ENCODE measurements at places on chromosomes 1 and 21.

GRCh38 chr1:155940993-155941844 lies at the start of gene RXFP4:
Gene RXFP4, plus strand, starts transcription at chr1:155941638. Its CDS starts 72 bp downstream, at chr1:155941710.
- DNase-seq = no peak
- no peaks in the 10 kb centered on the region for H3K36me3 ChIP-seq

- DNase-seq = no peak
- H3K27ac ChIP-seq = peak overlapping the region; percentile 83
- H3K4me1 ChIP-seq = no peaks in the 10 kb centered on the region
- no peaks in the 10 kb centered on the region for H3K27me3 ChIP-seq
Measured at GRCh38 chr1:66535061-66535460, 1.1 kb downstream of the SGIP1 start.

- no peaks in the 10 kb centered on the region for H3K4me1 ChIP-seq
- H3K27ac ChIP-seq = no peak overlapping the region
- H3K4me3 ChIP-seq = no peak overlapping the region
- no peak for DNase-seq
- H3K36me3 ChIP-seq = no peaks in the 10 kb centered on the region
Measured at GRCh38 chr1:3360646-3361257, 93.7 kb upstream of the ARHGEF16 start.

GRCh38 chr1:110746644-110747259 lies 72.0 kb upstream of the KCNA3 start:
- H3K4me3 ChIP-seq = no peak overlapping the region
- no peaks in the 10 kb centered on the region for H3K27me3 ChIP-seq
- no peaks in the 10 kb centered on the region for H3K4me1 ChIP-seq
- DNase-seq = no peak

GRCh38 chr1:14304381-14304865 lies 294.1 kb upstream of the KAZN start:
- no peaks in the 10 kb centered on the region for H3K36me3 ChIP-seq
- H3K27ac ChIP-seq = no peak overlapping the region
- H3K4me1 ChIP-seq = no peaks in the 10 kb centered on the region
- no peak for DNase-seq

- no peaks in the 10 kb centered on the region for H3K27me3 ChIP-seq
- no peaks in the 10 kb centered on the region for H3K4me1 ChIP-seq
- no peak overlapping the region for H3K4me3 ChIP-seq
Measured at GRCh38 chr1:45033356-45033755, 21.3 kb downstream of the UROD start.

GRCh38 chr21:37564341-37564923 lies 197.9 kb downstream of the DYRK1A start:
- no peaks in the 10 kb centered on the region for H3K36me3 ChIP-seq
- H3K27ac ChIP-seq = peak overlapping the region; percentile 83
- H3K27me3 ChIP-seq = no peaks in the 10 kb centered on the region
